HEK293T (cell line): ENCODE measurements at places on chromosomes 2 and 18.

GRCh38 chr18:73656691-73657090, 490.9 kb downstream of the FBXO15 start:
- no peak for DNase-seq

- no peak for DNase-seq
Measured at GRCh38 chr2:187126247-187127005, 277.5 kb upstream of the ZSWIM2 start.

DNA sequence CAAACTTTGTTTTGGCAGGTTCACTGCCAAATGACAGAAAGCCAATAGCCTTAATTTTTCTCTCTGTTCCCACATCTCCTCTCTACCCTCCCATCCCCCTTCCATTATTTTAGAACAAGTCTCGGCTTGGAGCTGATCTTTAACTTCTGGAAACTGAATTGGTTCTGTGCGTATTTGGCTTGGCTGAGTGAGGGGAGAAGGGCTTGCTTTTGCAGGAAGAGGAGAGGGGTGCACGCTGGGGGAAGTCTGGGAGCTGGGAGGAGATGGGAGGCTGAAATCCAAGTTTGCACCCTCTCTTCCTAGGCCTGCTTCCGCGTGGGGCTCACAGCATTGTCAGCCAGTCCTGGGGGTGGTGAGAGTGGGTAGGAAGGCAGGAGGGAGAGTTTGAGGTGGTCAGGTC, 176.1 kb upstream of the SPRED2 start:
- no peak for DNase-seq

GRCh38 chr2:203002054-203002821, 12.4 kb upstream of the NBEAL1 start:
- DNase-seq, result no peak

- no peak for DNase-seq
Measured at GRCh38 chr2:95041824-95042442, 16.4 kb downstream of the MAL start.

GRCh38 chr18:77098538-77099174, 33.9 kb downstream of the MBP start:
- no peak for DNase-seq

DNA sequence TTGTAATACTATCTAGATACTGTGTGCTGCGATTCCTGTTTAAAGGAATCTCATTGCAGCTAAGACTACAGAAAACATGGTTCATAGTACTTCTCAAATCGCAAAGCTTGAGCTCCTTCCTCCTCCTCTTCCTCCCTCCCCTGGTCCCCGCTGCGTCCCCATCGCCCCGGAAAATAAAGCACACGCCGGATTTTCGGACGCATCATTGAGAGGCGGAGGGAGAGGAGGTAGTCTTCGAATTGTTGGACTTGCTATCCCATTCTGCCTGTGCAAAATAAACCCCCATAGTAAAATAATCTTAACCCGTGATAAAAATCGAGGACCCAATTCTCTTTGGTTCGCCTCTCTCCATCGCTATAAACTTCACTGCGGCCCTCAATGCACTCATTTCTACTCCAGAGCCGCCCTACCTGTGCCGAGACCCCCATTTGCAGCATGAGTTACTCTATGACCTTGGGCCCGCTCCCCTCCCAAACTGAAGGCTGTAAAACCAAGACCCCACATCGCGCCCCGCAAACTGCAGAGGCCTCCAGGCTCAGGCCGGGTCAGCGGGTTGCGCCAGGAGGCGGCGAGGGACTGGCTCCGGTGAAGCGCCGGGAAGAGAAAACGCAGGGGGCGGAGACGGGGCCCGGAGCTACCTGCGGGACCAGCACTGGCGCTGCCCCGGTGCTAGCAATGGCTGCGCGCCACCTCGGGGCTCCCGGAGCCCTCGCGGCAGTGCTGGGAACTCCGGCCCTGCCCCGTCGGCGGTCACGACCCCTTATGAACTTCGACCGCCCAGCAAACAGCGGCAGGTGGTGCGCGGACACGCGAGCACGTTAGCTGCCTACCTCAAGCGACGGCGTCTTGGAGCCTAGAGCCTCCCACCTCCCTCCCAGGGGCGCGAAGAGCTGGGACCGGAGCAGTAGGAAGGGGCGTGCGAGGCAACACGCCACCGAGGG, 649 bp downstream of the ESCO1 start:
- DNase-seq, result peak; percentile 61

DNA sequence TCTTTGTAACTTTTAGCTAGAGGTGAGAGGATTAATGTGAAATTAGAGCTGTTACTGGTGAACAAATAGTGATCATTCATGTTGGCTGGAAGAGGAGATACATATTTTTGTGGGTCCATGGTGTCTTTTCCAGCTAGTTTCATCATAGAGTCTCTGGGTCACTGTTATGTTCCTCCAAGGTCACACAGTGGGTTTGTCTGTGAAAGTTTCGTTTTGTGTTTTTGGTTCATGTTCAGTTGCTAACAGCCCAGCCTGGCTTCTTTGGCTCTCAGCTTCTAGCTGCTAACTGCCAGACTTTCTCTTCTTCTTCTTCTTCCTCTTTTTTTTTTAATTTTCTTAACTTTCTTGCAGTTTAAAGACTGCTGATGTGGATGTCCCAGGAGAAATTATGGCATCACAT, 480.0 kb upstream of the SYT4 start:
- no peak for DNase-seq
